CD8-positive, alpha-beta memory T cell (primary cell): ENCODE measurements at places on chromosomes 4 and X. TPM values are rescaled to one million over a fixed set of nuclear protein-coding genes. Genes with fewer than 3 reads are reported as not detected.

- H3K4me1 ChIP-seq = no peaks in the 10 kb centered on the region
- H3K27ac ChIP-seq = no peak overlapping the region
- H3K27me3 ChIP-seq = no peaks in the 10 kb centered on the region
- H3K36me3 ChIP-seq = no peaks in the 10 kb centered on the region
- DNase-seq = no peak
Observed at GRCh38 chrX:1833656-1834360, 218.9 kb downstream of the ASMT start.

DNA sequence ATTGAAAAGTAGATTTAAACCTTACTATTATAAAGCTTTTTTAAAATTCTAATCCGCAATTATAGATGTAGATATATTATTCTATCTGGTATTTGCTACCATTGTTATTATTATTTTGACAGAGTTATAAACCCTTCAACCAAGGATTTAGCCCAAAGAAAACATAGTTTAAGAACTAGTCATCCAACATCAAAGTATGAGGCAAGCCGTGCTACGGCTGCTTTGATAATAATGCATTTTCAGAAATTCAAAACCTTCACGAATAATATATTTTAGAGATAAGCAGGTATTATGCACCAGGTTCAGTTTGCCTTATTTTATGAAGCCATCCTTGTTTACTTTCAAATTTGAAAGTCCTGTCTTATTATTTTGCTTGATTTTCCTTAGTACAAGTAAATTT is 1501.7 kb downstream of the RAPGEF2 start:
- no peak overlapping the region for H3K4me3 ChIP-seq
- no peak for DNase-seq
- no peaks in the 10 kb centered on the region for H3K36me3 ChIP-seq
- H3K27ac ChIP-seq = no peak overlapping the region

- no peaks in the 10 kb centered on the region for H3K4me1 ChIP-seq
- H3K4me3 ChIP-seq = no peak overlapping the region
- H3K27me3 ChIP-seq = no peaks in the 10 kb centered on the region
- H3K27ac ChIP-seq = no peak overlapping the region
- no peaks in the 10 kb centered on the region for H3K36me3 ChIP-seq
- DNase-seq = no peak
Observed at GRCh38 chr4:165684177-165684805, 188.7 kb upstream of the TLL1 start.

GRCh38 chr4:69484011-69484410 is 11.7 kb downstream of the UGT2B4 start:
- no peak for DNase-seq
- H3K27ac ChIP-seq = no peak overlapping the region
- H3K36me3 ChIP-seq = no peaks in the 10 kb centered on the region
- no peak overlapping the region for H3K4me3 ChIP-seq

GRCh38 chr4:67452100-67452845 is 93.0 kb downstream of the CENPC start:
- H3K27ac ChIP-seq = no peak overlapping the region
- H3K36me3 ChIP-seq = no peaks in the 10 kb centered on the region
- H3K27me3 ChIP-seq = no peaks in the 10 kb centered on the region

GRCh38 chrX:38458071-38458470 is 103.3 kb upstream of the TSPAN7 start:
- H3K27me3 ChIP-seq = no peaks in the 10 kb centered on the region
- no peak overlapping the region for H3K4me3 ChIP-seq
- H3K27ac ChIP-seq = no peak overlapping the region

- no peak for DNase-seq
- no peak overlapping the region for H3K4me3 ChIP-seq
- H3K27me3 ChIP-seq = no peaks in the 10 kb centered on the region
- no peaks in the 10 kb centered on the region for H3K36me3 ChIP-seq
Observed at GRCh38 chr4:54320826-54321685, 92.0 kb downstream of the PDGFRA start.

- no peak overlapping the region for H3K27ac ChIP-seq
- no peaks in the 10 kb centered on the region for H3K36me3 ChIP-seq
- H3K4me1 ChIP-seq = no peaks in the 10 kb centered on the region
- peak; percentile 47 for DNase-seq
Observed at GRCh38 chrX:19372170-19372546, 28.4 kb downstream of the PDHA1 start.

DNA sequence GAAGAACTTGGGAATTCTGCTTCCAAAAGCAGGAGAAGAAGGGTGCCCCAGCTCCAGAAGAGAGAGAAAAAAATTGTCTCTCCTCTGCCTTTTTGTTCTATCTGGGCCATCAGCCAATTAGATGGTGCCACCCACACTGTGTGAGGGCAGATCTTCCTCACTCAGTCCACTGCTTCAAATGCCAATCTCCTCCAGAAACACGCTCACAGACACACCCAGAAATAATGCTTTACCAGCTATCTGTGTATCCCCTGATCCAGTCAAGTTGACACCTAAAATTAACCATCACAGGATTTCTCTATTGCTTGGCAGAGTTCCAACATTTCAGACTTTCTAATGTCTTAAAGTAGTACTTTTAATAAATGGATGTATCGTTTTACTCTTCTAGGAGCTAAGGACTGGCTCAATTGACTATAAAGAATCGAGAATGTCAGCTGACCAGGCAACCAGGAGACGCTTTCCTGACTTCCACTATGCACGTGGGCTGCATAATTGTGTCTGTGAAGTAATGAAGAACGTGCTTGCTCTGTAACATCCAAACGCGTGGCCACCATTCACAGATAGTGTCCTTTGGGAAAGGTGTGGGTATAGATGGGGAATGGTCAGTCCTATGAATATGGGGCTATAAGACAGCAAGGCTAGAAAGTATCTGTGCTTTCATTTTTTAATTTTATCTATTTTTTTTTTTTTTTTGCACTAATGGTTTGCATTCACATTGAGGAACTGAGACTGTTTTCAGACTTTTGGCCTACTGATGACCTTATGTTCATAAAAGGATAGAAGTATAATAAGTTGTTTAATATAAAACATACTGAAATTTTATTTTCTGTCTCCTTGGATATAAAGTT is 9.9 kb upstream of the SMIM20 start:
- H3K4me1 ChIP-seq = no peaks in the 10 kb centered on the region
- H3K27me3 ChIP-seq = no peaks in the 10 kb centered on the region
- no peak for DNase-seq
- H3K4me3 ChIP-seq = no peak overlapping the region

DNA sequence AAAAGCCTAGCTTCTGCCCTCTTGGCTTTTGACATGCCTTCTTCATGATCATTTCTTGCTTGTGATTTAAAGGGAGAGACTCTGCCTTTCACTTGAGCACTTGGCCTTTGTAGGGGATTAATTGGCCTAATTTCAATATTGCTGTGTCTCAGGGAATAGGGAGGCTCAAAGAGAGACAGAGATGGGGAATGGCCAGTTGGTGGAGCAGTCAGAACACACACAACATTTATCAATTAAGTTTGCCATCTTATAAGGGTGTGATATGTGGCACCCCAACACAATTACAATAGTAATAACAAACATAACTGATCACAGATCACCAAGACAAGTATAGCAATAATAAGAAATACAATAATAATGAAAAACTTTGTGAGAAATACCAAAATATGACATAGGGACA is 122.5 kb upstream of the VCX start:
- H3K4me1 ChIP-seq = no peaks in the 10 kb centered on the region
- H3K27ac ChIP-seq = no peak overlapping the region
- no peaks in the 10 kb centered on the region for H3K27me3 ChIP-seq
- no peaks in the 10 kb centered on the region for H3K36me3 ChIP-seq

GRCh38 chr4:174554231-174554728 is 32.0 kb upstream of the HPGD start:
- no peaks in the 10 kb centered on the region for H3K4me1 ChIP-seq
- DNase-seq = no peak
- H3K27me3 ChIP-seq = no peaks in the 10 kb centered on the region
- H3K36me3 ChIP-seq = no peaks in the 10 kb centered on the region
- no peak overlapping the region for H3K27ac ChIP-seq

- H3K4me3 ChIP-seq = peak overlapping the region; percentile 43
- H3K27ac ChIP-seq = no peak overlapping the region
- DNase-seq = peak; percentile 23
- peaks cover 5% of the 10 kb centered on the region for H3K4me1 ChIP-seq
- peaks cover 23% of the 10 kb centered on the region for H3K27me3 ChIP-seq
- no peaks in the 10 kb centered on the region for H3K36me3 ChIP-seq
Observed at GRCh38 chr4:41882625-41883347, 52.4 kb upstream of the TMEM33 start.

GRCh38 chr4:105650190-105650589 is 58.3 kb downstream of the INTS12 start:
- no peaks in the 10 kb centered on the region for H3K36me3 ChIP-seq
- H3K27me3 ChIP-seq = no peaks in the 10 kb centered on the region
- H3K27ac ChIP-seq = no peak overlapping the region
- H3K4me1 ChIP-seq = no peaks in the 10 kb centered on the region
- H3K4me3 ChIP-seq = no peak overlapping the region

DNA sequence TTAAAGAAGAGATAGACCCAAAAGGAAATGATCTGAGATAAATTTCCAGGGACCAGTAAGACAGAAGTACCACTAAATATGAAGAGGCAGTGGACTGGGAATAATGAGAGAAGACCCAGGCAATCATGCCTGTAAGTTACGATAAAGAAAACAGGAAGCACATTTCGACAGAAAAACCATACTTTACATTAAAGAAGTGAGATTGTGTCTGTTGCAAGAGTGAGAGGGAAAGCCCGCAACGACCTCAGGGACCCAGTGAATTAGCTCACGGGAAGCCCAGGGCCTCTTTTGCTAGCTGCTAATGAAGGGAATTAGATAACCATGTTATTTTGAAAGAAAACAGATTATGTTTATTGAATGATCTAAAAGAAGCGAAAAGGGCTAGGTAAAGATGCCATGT is 28.9 kb upstream of the ACSL1 start:
- H3K27ac ChIP-seq = peak overlapping the region; percentile 22
- no peaks in the 10 kb centered on the region for H3K27me3 ChIP-seq
- DNase-seq = no peak
- H3K4me1 ChIP-seq = no peaks in the 10 kb centered on the region

- no peaks in the 10 kb centered on the region for H3K36me3 ChIP-seq
- H3K4me1 ChIP-seq = no peaks in the 10 kb centered on the region
- no peak overlapping the region for H3K4me3 ChIP-seq
Observed at GRCh38 chr4:7741946-7742806, 197.5 kb downstream of the AFAP1 start.

- no peak for DNase-seq
- no peaks in the 10 kb centered on the region for H3K27me3 ChIP-seq
- H3K36me3 ChIP-seq = peaks cover 61% of the 10 kb centered on the region
- peaks cover 15% of the 10 kb centered on the region for H3K4me1 ChIP-seq
- H3K4me3 ChIP-seq = no peak overlapping the region
- no peak overlapping the region for H3K27ac ChIP-seq
Observed at GRCh38 chr4:7001271-7001670, 41.9 kb upstream of the TADA2B start.

DNA sequence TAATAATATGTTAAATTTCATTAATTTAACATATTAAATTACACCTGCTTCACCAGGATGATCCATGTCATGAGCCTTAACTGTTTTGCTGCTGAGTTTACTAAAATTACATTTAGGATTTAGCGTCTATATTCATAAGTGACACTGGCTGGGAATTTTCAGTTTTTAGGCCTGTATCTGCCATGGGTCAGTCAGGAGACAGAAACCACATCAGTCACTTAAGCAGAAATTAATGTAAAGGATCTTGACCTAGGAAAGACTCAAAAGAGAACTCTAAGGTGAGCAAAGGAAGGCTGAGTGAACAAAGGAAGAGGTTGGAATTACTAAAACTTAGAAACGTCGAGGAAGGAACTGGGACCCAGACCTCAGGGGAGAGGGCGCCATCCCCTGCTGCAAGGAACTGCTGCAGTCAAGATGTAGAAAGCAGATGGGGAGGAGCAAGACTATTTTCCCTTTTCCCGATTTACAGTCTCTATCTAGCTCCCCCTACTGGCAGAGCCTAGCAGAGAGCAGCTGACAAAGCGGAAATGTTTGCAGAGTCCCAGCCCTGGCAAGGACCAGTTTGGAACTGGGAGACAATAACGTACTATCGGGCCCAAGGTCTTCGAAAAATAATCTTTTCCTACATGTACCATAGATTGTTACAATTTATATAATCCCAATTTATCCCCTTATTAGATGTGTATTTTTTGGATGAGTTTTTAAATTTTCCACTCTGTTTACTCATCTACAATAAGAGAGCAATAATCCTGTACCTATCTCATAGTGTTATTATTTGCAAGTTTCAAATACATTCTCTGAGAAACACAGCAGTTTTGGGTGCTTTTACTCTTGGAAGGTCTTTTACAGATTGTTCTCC is 22.6 kb upstream of the RBBP7 start:
- peaks cover 6% of the 10 kb centered on the region for H3K4me1 ChIP-seq
- H3K27me3 ChIP-seq = no peaks in the 10 kb centered on the region
- no peak overlapping the region for H3K4me3 ChIP-seq
- no peak overlapping the region for H3K27ac ChIP-seq
- DNase-seq = peak; percentile 22
- H3K36me3 ChIP-seq = no peaks in the 10 kb centered on the region

DNA sequence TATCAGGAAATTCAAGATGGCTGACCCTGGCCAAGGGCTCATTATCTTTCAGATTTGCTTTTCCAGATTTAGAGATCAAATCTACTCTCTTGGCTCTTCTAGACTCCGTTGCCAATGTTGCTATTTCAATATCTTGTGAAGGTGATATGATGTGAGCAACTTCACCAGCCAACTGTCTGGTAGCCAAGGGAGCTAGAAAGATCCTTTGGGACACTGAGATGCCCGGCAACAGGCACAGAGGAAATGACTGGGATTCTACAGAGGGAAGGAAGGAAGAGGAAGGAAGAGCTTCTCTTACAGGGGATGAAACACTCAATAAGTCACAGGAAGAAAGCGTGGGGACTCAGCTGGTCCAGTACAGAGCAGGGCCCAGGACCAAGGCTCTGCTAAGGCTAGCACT is 121.9 kb upstream of the GPC4 start:
- H3K4me3 ChIP-seq = no peak overlapping the region
- no peaks in the 10 kb centered on the region for H3K36me3 ChIP-seq
- no peaks in the 10 kb centered on the region for H3K4me1 ChIP-seq
- no peaks in the 10 kb centered on the region for H3K27me3 ChIP-seq
- DNase-seq = no peak

SSX1 gene
- not detected for total RNA-seq

SATL1 gene
- not detected for total RNA-seq

NXF2 gene
- total RNA-seq = not detected

UGT2B11 gene
- total RNA-seq = not detected

GK gene
- 24.9 TPM for total RNA-seq

NXT2 gene
- total RNA-seq = 13.3 TPM

ADH6 gene
- not detected for total RNA-seq

SLC34A2 gene
- not detected for total RNA-seq

WAS gene
- total RNA-seq = 84.0 TPM
